ENCODE measurements at places on chromosomes 16 and 17. TPM values are rescaled to one million over a fixed set of nuclear protein-coding genes. Genes with fewer than 3 reads are reported as not detected.

CD300LB gene
- 0.19 TPM for total RNA-seq

- no peaks in the 10 kb centered on the region for H3K4me1 ChIP-seq
- no peak overlapping the region for H3K27ac ChIP-seq
- no peak overlapping the region for H3K4me3 ChIP-seq
- DNase-seq: no peak
These were observed 26.8 kb downstream of the GINS2 start for GRCh38 chr16:85661740-85662481.

CDH16 gene
- not detected for total RNA-seq

- no peak for DNase-seq
- no peak overlapping the region for H3K4me3 ChIP-seq
- peaks cover 44% of the 10 kb centered on the region for H3K4me1 ChIP-seq
These were observed 335.3 kb downstream of the MAF start for GRCh38 chr16:79265196-79265595.

- no peaks in the 10 kb centered on the region for H3K4me1 ChIP-seq
- H3K27me3 ChIP-seq: no peaks in the 10 kb centered on the region
- DNase-seq: no peak
- no peak overlapping the region for H3K4me3 ChIP-seq
These were observed 14.4 kb upstream of the CLEC18A start for GRCh38 chr16:69936751-69937211.

FBXL16 gene
- 59.5 TPM for total RNA-seq

GRCh38 chr17:21231533-21231932 is 17.6 kb upstream of the TMEM11 start:
- no peak overlapping the region for H3K4me3 ChIP-seq
- H3K27me3 ChIP-seq: no peaks in the 10 kb centered on the region
- H3K27ac ChIP-seq: no peak overlapping the region
- no peaks in the 10 kb centered on the region for H3K4me1 ChIP-seq
- no peak for DNase-seq

DNA sequence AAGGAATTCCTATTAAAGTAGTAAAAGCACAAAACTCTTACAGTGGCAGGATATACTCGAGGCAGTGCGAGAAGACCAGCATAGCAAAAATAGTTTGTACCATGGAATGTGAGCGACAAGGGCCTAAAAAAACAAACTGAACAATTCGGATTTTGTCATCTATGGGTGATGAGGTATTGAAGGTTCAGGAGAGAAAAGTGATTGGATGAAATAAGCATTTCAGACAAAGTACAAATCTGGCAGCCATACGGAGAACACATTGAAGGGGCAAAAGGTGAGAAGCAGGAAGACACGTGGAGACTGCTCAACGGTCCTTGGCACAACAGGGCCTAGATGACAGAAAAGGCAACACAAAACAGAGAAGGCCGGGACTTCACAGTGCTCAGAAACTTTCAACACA is 22.5 kb downstream of the MYH10 start:
- no peaks in the 10 kb centered on the region for H3K36me3 ChIP-seq
- H3K27ac ChIP-seq: no peak overlapping the region
- H3K4me1 ChIP-seq: no peaks in the 10 kb centered on the region
- no peak for DNase-seq

DNA sequence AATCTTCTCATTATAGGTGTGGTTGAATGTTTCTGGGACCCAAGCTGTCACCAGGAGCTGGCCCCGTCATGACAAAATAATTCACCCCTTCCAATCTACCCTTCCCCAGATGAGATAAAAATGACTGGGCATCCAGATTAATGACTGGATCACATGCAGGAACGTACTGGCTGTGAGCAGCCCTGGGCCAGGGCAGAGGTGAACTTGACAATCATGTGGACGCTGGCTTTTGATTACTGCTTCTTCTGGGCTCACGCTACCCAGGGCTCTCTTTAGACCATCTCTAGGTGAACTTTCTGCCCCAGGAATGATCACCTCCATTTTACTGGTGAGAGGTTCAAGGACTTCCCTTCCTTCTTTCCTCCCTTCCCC is 18.3 kb downstream of the CBX4 start:
- H3K36me3 ChIP-seq: no peaks in the 10 kb centered on the region
- no peaks in the 10 kb centered on the region for H3K4me1 ChIP-seq
- DNase-seq: no peak
- no peak overlapping the region for H3K4me3 ChIP-seq
- H3K27ac ChIP-seq: no peak overlapping the region

Measured in CD4-positive, alpha-beta memory T cell (primary cell).